Cerebellum (tissue), 4 donors: ENCODE measurements at places on chromosomes 4 and X. TPM values are rescaled to one million over a fixed set of nuclear protein-coding genes. Genes with fewer than 3 reads are reported as not detected.
A peak's percentile ranks its signal among the peaks of the same experiment; 100 is the strongest.

DNA sequence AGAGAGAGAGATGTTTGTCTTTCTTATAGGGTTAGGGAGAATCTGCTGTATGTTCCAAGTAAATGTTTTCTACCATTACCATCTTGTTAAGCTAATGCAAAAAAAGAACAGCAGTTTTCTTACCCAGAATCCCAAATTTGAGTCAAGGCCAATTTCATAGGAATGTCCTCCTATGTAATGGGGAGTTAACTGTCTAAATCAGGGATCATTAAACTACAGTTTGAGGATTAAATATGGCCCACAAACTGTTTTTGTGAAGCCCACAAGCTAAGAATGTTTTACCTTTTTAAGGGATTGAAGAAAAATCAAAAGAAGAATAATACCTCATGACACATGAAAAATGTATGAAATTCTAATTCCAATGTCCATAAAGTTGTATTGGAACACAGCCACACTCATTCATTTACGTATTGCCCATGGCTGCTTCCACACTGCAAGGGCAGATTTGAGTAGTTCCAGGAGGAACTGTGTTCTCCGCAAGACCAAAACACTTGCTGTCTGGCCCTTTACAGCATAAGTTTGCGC is 113.2 kb upstream of the SPRY1 start:
- no peak for DNase-seq

- DNase-seq: no peak
Measured at GRCh38 chr4:172109466-172109865, 296.3 kb downstream of the GALNTL6 start.

DNA sequence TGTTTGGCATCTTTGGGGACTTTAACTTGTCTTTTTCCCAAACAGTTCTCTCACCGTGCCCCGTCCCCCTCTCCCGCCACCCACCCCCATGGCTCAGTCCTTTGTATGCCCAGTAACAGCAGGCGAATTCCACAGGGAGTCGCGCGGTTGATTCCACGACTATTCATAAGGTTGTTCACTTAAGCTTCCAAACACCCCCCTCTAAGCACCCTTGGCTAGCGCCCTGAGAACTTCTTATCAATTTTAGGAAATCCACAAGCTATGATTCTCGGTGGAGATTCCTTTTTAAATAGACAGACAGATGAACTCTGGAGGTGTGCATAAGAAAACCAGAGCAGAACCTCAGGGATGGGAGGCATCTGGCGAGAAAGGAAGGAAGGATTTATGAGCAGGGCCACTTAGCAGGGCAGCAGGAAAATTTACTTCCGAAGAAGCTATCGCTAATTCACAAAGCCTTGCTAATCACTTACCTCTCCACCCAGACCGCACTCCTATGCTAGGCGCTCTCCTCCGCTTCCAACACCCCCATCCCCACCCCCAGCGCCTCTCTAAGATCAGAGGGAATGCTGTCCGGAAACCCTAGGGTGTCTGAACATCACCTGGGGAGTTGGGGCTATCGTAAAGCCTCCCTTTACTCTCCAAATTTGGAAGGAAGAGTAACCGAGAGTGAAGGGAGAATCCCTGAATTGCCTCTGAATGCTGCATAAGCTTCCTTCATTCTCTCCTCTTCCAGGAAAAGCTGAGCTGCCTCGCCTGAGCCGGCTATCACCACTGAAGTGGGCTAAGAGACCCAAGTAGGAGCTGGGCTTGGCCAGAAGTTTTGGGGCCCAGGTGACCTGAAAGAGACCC is 1.7 kb downstream of the UNC5C start:
- DNase-seq: no peak

DNA sequence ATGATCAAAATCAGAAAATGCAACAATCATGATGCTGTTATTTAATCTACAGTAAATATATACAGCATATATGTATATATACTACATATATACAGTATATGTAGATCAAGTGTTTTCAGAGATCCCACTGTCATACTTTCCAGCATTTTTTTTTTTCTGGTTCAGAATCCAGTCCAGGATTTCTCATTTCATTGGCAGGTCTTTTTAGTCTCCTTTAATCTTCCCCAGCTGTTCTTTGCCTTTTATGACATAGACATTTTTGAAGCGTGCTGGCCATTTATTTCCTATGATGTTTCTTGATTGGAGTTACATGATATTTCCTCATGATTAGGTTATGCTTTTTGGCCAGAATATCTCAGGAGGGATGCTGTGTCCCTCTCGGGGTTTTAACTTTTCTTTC is 92.0 kb upstream of the TLR2 start:
- no peak for DNase-seq

GRCh38 chr4:124121461-124121971 is 591.0 kb downstream of the ANKRD50 start:
- DNase-seq: no peak

DNA sequence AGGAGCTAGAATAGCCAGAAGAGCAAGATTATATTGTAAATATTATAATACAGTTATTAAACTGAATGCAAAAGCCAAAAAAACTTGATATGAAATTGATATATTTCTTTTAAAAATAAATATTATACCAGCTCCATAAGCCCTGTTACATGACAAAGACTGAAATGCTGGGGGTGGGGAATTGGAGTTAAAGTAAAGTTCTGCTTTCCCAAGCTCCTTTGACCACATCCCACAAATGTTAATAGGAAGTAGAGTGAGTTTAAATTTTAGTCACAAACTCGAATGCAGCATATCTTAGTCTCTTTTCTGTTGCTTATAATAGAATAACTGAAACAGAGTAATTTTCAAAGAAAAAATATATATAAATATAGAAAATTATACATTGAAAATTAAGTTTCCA is 46.9 kb upstream of the NFKB1 start:
- DNase-seq: no peak

GRCh38 chrX:120603707-120604360 is at the start of gene MCTS1:
Gene MCTS1 (plus strand): TSS chrX:120604101. CDS start chrX:120604237, 136 bp downstream.
- peak; percentile 85 for DNase-seq

DNA sequence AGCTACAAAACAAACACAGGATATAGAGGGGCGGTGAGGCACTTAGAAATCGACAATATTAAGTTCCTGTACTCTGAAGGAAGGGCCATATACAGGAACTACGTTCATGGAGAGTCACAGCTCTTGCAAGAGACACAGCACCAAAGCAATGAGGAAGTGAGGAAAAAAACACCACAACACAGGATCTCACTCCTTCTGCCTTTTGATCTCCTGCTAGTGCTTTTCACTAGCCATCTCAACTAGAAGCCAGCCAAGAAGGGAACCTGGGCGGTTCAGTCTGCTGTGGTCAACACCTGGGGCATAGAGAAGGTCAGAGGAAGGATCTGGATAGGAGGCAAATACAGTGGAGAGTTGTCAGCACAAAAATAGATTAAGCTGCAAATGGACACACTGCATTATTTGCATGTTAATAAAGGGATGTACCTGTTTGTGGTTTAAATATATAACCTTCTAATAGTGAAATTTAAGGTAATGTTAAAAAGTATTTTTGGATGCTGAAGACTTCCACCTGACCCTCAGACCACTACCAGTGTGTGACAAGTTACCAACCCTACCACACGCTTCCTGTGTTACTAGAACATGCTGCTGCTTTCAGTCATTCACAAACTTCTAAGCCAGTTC is 104.6 kb downstream of the DTHD1 start:
- DNase-seq: no peak

DNA sequence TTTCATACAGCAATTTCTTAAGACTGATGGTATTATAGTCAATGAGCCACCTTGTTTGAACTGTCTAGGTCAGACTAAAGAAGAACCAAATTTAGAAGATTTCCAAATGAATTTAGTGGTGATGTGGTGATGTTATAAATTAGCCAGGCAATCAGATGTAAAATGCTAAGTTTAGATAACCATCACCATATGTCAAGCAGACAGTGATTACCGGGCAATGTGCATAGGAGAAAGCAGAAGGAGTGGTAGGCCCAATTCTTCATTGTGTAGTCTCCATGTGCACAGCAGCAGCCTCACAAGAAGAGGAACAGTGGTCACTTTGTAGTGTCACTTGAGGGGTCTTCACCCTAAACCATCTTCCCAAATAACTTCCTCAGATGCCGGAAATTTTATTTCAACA is 198.8 kb downstream of the ANTXR2 start:
- no peak for DNase-seq

DNA sequence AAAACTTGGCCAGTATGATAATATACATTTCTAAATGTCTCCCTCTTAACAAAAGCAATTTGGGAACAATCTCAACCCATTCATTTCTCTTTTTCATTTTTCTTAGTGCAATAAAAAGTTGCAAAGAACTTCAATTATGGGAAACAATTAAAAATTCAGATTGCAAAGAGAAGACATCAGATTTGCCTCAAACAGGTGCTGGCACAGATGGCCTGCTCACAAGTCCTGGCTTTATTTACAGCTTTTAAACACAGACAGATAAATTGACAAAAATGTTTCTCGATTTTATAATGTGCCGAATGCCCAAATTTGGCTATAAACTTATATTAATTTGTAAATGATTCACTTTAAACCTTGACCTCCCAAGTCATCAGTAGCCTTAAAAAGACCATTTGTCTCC is 28.7 kb downstream of the SLC4A4 start:
- DNase-seq: peak; percentile 53

GRCh38 chr4:108787106-108787505 is 24.3 kb upstream of the ETNPPL start:
- no peak for DNase-seq

DNA sequence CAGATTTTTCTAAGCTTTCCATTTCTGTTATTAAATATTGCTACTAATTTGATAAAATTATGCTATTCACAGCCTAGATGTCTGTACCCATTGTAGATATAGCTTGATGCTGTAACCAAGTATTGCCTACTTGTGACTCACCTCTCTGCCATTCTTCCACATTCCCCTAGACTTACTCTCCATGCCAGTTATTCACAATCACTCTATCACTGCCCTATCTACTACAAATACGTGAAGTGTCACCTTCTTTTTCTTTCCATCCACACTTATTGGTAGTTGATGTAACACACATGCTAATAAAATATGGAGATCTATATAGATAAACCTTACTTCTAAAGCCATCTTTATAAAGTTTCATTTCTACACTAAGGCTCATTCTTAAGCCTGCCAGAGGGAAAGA is 179.4 kb upstream of the PACRGL start:
- no peak for DNase-seq

DNA sequence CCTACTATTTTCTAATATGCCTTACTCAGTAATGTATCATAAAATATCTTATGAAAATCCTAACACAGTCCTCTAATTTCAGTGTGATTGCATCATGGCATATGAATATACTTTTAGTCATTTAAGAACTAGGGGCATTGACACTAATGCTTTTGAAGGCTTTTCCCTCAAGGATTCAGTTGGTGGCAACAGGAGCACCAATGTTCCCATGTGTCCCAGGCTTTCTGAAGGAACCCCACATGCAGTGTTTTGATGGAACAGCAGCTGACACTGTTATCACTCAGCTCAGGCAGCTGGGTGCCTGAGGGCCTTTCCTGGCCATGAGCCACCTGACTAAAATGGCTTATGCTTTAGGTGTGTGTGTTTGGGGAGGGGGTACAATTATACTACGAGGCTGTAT is 348.3 kb downstream of the ARHGAP24 start:
- no peak for DNase-seq

Gene TMPRSS11F
- not detected for total RNA-seq

Gene CXCL5
- not detected for total RNA-seq

Gene RASSF6
- 0.09 TPM for total RNA-seq

Gene GLA
- 15.7 TPM for total RNA-seq

Gene UCHL1
- total RNA-seq: 554 TPM
